ENCODE measurements at places on chromosomes 2 and 18.

DNA sequence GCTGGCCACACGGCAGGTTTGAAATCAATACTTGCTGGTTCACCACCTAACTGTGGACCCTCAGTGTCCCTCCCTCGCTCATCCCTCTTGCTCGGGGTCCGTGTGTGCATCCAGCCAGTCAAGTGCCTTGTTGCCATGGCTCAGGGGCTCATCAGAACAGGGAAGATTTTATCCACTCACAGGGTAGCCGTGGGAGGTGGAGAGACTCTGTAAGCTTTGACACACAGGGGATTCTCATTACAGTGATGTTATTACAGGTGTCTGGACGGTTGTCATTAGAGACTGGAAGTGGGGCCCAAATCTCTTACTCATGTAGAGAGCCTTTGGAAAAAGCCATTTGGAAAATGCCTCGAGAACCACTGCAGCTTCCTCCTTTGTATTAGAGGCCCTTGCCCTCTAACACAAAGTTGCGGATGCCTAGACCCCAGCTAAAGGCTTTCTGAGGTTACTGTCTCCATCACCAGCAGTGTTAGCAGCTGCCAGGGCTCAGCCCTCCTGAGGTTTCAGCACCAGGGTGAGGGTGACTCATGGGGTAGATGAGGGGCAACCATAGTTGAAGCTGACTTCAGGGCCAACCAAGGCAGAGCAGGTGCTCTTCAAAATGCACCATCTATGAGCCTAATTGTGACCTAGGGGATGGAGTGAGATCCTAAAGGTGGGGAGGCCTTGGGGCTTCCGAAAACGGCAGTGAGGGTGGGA, 195.6 kb downstream of the CLIP4 start:
- no peak for DNase-seq

DNA sequence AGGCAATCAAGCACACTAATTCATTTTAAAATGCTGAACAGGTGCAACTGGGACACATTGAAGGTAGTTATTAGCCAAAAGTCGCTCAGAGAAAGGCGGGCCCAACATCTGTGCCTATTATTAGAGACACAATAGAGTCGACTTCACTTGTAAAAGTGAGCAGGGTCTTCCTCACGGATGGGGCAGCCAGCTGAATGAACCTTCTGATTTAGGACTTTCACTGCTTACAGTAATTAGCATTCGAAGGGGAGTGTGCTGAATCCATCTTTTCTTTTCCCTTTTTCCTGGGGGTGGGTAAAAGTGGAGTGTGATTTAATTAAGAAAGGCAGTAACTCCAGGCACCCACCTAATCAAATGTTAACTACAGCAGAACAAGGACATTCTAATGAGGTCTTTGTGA, 677.7 kb downstream of the DCDC2C start:
- DNase-seq, result no peak

- no peak for DNase-seq
Measured at GRCh38 chr2:216339456-216340279, 32.6 kb downstream of the MARCHF4 start.

GRCh38 chr2:26245810-26246209, 1.1 kb downstream of the HADHB start:
- no peak for DNase-seq

- DNase-seq, result no peak
Measured at GRCh38 chr18:52570975-52571374, 231.0 kb downstream of the DCC start.

Measured in stimulated activated CD4-positive, alpha-beta T cell treated with anti-CD3 and anti-CD28 coated beads, Interleukin-1b, Interleukin-23, amount 100 ng/mL, for 24 hours (primary cell).